ENCODE measurements at places on chromosomes 7 and 10.

DNA sequence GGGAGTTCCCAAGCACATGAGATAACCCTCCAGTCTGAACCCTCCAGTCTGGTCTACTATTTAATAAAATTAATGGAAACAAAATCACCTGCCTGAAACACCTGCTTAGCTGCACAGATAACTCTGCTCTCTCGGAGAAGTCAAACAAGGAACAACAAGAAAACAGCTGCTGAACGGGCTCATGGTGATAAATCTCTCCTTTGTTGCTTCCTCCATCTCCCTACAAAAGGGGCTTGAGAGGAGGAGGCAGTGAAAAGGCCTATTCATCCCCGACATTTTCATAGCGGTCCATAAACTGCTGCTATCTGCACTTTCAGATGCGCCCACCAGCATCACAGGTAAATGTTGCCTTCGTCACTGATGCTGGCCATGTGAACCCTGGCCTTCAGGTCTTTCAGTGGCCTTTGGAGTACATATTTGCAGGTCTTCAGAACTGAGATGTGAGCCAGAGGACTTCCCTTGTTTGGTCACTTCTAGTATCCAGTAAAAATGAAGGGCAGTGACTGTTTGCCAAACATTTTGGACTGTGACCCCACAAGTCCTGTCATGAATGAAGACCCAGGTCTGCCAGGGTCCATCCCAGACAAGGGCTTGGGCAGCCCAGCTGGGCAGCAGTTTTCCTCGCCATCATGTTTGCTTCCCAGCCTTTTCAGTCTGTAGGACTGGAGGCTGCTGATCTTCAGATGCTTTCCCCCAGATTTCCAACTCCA, 15.9 kb downstream of the FKBP6 start:
- no peak for DNase-seq

DNA sequence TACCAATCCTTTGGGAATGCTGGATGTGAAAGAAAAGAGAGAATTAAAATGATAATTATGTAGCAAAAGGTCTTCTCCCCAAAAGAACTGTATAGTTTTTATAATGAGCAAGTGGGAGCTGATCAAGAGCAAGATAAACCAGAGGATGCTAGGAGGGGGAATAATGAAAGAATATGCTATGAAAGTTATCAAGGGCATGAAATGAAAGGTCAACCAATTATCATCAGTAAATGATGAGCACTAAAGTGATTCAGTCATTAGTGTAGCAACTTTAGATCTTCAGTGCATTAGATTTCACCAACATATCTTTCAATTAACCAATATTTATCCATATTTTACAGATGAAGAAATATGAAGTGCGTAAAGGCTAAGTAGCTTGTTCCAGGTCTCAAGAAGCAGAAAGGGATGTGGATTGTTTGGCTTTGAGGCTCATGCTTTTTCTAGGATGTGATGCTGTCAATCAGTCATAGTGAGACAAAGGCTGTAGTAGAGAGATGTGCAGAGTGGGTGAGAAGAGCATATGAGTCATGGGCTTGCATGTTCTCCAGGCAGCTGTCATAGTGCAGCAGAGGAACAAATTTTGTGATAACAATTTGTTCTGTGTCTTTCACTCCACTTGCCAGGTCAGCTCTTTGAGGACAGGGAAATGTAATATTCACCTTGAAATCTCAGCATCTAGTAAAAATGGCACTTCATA, 5.7 kb upstream of the OR2F2 start:
- DNase-seq, result no peak

GRCh38 chr10:123160311-123160980, 6.2 kb downstream of the BUB3 start:
- DNase-seq, result no peak

DNA sequence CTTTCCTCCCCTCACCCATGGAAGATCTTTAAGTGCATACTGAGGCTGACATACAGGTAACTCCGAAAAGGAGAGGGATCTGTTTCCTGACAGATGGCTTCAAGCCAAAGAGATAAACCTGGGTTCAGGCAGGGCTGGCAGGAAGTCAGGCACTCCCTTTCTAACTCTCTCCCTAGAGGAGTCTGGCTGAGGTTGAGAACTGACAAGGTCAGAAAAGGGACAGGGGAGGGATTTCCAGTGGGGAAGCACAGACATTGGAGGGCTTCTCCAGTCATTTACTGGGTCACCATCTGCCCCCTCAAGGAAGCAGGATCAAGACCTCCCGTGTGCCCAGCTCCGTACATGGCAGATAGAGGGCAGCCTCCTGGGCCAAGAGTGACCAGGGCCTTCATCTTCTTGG, 31.6 kb downstream of the TLX1 start:
- no peak for DNase-seq

DNA sequence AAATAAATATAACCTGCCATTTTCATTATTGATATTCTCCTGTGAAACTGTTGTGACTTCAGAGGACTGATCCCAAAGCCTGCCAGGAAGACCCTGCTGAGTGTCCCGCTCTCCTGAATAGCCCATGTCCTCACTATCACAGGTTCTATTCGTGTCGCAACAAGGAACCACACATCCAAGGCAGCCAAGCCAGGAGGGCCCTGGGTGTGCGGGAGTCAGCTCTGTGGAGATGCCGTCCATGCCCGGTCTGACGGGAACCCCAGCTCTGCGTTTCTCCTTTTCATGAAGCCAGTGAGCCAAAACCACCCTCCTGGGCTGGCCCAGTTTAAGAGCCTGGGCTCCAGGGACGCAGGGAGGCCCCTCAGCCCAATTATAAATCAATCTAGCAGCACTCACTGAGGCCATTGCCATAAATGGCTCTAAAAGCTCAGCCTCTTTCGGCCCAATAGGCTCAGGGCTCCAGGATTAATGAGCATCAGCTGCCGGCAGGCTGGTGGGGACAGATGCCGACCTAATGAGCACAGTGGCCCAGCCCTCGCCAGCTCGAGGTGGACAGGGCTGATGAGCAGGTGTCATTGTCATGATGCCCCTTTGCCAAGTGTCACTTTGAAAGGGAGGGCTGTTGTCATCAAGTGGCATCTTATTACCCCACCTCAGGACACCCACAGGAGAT, 177.9 kb downstream of the PLXNA4 start:
- no peak for DNase-seq

DNA sequence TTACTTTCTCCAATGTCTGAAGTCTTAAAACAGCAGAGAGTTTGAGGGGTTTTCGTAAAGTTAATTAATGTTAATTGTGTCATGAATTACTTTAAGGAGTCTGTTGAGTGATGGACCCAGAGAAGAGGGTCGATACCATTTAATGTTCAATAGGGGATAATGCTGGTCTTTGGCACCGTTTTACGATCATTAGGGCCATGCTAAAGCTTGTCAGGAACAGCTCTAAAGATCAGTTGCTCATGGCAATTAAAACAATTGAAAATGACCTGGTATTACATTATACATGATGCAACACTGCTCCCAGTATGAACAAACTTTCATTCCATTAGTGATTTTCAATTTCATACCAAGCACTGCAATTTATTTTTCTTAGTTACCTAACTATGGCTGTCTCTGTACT, 296.9 kb downstream of the ETV1 start:
- DNase-seq, result no peak

GRCh38 chr10:128007056-128007455, 100.2 kb downstream of the PTPRE start:
- no peak for DNase-seq

DNA sequence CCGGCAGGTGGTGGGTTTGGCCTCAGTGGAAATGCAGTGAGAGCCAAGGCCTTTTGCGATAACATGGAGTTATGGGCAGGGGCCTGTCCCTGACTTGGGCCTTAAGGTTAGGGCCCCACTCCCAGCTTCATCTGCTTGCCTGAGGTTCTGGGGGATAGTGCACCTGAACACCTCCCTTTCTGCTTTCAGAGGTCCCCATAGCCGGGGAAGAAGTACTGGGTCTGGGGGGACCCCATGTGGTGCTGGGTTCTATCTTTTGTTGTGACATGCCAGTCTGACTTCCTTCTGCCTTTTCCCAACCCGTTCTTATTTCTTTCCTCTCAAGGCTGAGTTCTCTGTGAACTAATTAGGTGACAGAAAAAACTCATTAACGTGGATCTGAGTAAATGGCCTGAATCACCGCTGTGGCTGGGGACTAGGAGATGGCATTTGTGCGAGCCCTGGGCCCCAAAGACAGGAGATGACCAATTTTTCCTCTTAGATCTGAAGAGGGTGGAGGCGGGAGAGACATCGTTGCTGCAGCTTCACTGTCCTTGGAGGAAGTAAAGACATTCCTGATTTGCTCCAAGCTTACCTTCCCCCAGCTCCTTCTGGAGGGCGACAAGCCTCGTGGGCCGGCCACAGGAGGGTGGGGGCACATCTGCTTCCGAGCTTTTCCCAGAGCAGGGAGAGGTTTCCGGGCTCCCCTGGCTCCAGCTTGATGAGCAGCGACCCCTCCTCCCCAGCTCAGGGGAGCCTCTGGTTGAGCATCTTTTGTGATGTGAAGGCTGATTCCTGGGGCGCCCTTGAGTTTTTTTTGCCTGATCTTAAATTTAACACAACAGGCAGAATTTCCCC, 2.0 kb downstream of the AGAP3 start:
- no peak for DNase-seq

DNA sequence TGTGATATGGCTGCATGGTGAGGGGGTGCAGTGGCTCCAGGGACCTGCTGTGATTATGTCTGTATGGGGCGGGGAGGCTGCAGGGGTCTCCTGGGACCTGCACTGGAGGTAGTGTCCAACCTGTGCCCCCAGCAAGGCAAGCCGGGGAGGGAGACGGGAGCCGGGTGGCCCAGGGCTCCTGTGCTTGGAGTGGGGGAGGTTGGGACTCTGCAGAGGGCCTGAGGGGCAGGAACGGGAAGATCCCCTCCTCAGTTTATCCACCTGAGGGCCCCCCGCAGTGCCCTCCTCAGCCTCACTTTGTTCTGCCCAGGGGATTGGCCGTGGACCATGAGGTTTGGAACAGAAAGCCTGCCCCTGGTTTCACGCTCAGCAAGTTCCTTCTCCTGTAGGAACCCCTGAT, 22.8 kb upstream of the PWWP2B start:
- DNase-seq, result no peak

DNA sequence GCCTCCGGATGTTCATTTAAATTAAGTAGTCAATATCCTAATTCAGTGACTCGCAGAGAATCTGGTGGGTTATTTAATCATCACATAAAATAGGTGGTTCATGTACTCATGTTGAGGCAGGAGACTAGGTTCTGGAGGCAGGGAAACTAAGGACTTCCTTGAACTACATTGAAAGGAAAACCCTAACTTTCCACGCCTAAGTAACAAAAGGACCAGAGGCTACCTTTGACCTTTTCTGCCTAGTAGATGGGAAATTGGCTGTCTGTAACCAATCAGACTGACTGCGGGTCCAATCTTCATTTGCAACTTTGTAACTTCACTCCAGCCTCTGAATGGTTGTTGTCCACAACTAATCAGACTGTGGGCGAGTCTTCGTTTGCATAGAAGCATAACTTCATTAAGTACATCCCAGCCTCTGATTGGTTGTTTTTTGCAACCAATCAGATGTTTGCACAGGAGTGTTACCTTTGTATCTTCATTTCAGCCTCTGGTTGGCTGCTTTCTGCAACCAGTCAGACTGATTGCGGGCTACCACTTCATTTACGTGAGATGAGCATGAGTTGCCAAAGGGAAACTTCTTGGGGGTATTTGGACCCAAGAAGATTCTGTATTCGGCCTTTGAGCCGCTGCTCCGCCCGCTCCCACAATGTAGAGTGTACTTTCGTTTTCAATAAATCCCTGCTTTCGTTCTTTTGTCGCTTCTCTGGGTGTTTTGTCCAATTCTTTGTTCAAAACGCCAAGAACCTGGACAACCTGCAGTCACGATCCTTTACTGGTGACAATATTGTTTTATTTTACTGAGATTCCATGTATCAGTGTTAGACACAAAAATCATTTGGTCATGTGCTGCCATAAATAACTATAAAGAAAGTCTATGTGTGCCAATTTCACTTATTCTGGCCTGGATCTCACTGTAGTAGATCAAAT, 1.7 kb upstream of the ST7 start:
- no peak for DNase-seq

DNA sequence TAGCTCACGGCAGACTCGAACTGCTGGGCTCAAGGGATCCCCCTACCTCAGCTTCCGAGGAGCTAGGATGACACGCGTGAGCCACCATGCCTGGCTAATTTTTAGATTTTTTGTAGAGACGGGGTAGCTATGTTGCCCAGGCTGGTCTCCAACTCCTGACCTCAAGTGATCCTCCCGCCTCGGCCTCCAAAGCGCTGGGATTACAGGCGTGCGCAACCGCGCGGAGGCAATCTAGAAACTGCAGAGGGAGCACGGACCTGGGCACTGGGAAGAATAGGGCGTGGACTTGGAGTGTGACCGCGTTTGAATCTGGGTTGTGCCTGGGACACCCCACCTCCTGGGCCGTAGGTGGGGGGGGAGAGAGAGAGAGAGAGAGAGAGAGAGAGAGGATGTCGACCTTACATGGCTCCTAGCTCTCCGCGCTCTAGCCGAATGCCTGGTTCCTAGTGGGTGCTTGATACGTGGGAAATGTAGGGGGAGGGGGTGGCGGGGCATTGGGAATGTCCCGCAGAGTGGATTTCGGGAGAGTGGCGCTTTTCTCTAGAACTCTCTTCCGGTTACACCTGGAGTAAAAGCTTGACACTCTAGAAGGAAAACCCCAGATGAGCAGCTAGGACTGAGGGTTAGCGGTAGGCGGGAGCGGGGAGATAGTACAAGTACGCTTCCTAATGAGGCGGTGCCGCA, 1.2 kb upstream of the MAP3K8 start:
- DNase-seq, result no peak

GRCh38 chr10:51879238-51879637, 179.8 kb upstream of the CSTF2T start:
- DNase-seq, result peak; percentile 99

GRCh38 chr7:69395061-69395714, 203.1 kb upstream of the AUTS2 start:
- peak; percentile 77 for DNase-seq

- DNase-seq, result no peak
Measured at GRCh38 chr7:100033526-100033925, 16.0 kb upstream of the ZSCAN21 start.

DNA sequence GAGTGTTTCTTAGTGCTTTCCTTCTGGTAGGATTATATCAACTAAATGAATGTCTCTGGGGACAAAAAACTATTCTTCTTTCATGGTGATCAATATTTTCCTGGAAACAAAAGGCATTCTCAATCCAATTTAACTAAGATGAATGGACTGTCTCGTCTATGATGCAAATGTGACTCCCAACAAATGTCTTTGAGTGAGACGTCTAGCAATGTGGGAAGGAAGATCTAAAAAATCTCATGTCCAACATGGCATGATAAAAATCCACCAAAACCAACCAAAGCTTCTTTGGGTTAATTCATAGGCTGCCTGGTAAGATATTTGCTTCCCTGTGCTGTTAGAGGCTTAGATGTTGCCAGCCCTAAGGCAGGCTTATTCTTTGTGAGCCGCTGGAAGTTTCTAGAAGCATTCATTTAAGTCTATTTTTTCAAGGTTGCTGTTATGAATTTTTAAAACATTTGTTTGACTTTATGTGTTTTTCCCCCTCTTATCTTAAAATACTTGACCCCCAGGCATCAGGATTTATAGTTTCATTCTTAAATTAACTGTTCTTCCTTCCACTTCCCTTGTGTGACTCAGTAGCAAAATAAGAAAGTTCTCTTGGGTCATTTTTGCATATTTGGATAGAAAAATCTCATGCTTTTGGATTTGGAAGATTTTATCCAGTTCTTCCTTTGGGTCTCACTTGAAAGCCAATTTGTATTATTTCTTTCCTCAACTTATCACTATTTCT, 156.3 kb downstream of the NRP1 start:
- DNase-seq, result no peak

Data from AG09309 (cell line).